Hepatic stellate cell (primary cell): ENCODE measurements at places on chromosomes 6 and 20.

GRCh38 chr6:7107578-7108195 lies at the start of gene RREB1:
Gene RREB1 (plus strand): TSS chr6:7107961. CDS start chr6:7181912, 73,951 bp downstream.
- peak; percentile 92 for DNase-seq

- no peak for DNase-seq
Measured at GRCh38 chr6:118565311-118565960, 17.3 kb downstream of the PLN start.

DNA sequence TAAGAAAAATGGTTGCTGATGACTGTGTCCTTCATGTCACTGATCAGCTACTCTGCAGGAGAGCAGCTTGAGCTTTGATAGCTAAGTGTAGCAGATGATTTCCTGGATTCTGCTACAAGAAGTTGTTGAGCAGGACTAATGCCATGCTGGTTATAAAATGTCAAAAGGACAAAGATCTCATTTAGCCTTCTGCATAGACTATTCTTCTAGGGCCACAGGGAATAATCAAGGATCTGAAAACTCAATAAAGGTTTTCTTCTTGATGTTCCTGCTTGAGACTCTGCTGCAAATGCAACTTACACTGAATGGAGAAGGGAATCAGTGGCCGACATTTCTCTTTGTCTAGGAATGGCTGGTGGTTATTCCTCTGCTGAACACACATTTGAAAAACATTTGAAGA lies 360.3 kb upstream of the PTCHD4 start:
- DNase-seq, result no peak

GRCh38 chr6:128569732-128570679 lies 49.6 kb upstream of the PTPRK start:
- DNase-seq, result peak; percentile 66

- no peak for DNase-seq
Measured at GRCh38 chr20:24411003-24411833, 58.2 kb upstream of the SYNDIG1 start.

DNA sequence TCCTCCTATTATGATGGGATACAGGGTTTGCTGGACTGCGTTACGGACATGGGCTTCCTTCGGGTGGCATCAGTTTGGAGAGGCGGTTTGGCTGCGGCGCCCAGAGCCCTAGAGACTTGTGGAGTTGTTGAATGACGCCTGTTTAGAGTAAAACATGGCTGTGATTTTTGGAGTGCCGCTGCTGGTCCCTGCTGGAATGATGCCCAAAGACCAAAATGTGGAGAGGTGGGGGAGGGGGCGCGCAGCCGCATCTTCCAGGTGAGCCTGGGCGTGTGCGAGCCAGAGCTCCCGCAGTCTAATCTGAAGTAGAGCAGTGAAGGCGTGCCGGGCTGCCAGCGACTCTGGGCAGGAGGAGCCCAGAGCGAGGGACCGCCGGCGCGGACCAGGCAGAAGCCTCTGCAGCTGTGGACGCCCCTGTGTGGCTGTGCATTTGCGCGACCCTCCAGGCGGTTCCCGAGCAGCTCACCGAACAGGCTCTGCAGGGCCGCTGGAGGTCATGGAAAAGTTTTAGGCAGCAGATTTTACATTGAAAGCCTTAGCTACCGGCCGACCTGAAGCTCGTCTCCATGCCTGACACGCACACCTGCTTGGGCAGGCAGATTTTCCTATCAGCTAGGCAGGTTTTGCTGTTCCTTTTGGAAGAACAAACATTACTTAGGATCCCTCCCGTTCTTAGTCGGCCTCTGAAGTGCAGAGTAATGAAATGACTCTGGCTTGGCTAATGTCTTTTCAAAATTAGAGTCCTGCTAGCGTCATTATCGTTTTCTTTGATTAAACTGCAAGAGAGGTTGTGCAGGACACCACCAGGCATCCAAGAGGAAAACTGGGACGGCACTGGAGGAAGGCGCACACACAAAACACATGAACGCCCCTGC lies 298.2 kb downstream of the PHACTR1 start:
- DNase-seq, result no peak
